ENCODE measurements at places on chromosomes 3 and 15.

GRCh38 chr15:67836134-67836455, 3.8 kb downstream of the RNU6-1 start:
- DNase-seq, result no peak

GRCh38 chr15:65824031-65824743, 32.1 kb upstream of the DENND4A start:
- no peak for DNase-seq

- no peak for DNase-seq
These were observed 24.7 kb downstream of the SLC24A1 start for GRCh38 chr15:65646486-65646885.

GRCh38 chr3:67094774-67095173, 96.7 kb downstream of the KBTBD8 start:
- no peak for DNase-seq

DNA sequence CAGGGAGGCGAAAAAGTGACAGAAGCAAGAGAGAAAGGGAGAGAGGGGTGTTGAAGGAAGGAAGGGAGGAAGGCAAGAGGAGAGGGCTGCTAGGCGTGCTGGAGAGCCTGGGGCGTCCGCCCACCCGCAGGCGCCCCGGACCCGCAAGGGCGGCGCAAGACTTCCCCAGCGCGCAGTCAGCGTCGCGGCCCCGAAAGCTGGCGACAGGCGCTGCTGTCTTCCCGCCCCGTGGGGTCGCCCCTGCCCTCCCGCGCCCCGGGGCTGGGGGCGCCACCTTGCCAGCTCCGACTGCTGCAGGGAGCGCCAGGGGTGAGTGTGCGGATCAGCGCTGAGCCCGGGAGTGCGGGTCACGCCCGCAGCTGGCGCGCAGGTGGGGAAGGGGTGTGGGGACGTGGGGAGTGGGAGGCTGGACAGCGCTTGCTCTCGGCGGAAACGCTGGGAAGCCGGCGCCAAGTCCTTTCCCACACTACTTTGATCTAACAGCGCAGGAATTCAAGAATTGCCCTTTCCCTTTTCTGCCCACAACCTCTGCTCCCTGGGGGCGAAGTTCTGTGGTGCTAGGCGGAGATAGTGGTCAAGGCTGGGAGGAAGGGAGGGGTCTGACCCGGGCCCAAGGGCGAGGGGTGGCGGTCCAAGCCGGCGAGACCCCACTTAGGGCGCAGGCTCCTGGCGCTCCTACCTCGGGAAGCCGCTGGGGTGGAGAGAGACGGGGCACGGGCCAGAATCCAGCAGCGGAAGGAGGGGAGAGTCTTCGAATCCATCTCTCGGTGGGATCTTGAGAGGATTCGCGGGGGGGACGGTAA, 266.1 kb downstream of the CGGBP1 start:
- DNase-seq, result no peak

DNA sequence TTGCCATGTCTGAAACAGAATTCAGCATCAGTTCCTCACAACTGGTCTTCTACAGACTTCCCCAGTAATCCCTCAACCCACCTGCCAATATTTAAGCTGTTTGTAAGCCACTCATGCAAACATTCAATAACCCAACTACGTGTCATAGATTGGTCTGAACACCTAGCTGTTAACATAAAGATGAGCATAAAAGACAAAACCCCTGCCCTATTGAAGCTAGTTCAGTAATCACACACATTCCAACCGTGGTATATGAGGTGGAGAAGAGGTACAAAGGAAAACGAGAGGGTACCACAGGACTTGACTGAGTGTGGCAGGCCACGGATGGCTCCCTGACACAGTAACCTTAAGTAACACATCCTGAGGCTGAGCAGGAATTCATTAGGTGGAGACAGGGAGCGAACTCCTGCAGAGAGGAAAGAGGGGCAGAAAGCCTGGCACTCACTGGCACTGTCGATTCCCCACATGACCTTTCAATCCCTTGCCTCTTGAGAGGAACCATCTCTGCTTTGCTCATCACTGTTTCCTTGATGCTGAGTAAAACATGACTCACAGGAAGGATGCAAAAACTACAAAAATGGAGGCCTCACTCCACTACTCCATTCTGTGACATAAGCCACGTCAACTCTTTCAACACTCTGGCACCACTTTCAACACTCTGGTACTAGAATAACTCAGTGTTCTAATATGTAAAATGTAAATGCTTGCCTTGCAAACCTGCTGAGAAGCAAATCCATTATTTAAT, 31.3 kb downstream of the RPN1 start:
- DNase-seq, result no peak

DNA sequence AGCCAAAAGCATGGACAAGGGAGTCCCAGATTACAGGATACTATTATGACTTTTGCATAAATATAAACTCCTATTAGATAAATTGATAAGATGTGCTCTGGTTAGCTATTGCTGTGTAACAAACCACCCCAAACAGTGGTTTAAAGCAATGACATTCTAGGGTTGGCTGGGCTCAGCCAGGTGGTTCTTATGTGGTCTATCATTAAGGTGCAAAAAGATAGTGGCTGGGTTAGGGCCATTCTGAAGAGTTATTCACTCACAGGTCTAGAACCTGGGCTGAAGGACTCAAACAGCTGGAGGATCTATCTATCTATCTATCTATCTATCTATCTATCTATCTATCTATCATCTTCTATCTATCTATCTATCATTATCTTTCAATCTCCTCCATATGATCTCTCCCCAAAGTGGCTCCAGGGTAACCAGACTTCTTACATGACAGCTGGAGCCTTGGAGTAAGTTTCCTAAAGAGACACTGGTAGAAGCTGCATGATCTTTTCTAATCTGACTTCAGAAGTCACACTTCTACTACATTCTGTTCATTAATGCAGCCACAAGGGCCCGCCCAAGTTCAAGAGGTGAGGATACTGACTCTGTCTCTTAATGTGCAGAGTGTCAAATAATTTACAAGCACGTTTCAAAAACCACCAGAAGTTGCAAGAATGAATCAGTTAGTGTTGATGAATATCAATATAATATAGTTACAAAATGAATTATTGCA, 74.9 kb upstream of the XCR1 start:
- DNase-seq, result no peak

GRCh38 chr15:74768771-74769342, 13.0 kb upstream of the CSK start:
- no peak for DNase-seq

DNA sequence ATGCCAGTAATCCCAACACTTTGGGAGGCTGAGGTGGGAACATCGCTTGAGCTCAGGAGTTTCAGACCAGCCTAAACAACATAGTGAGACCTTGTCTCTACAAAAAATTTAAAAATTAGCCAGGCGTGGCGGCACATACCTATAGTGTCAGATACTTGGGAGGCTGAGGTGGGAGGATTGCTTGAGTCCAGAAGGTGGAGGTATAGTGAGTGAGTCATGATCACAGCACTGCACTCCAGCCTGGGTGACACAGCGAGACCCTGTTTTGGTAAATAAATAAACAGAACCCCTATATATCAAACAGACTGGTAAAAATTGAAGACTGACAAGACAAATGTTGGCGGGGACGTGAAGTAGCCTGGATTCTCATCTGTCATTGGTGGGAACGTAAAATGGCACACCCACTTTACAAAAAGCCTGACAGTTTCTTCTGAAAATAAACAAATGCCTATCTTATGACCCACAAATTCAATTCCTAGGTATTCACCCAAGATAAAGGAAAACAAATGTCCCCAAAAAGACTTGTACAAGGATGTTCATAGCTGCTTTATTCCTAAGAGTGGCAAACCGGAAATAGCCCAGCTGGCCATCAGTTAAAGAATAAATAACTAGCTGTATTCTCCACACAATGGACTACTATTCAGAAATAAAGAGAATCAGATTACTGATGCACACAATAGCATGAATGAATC, 47.0 kb upstream of the GK5 start:
- no peak for DNase-seq

DNA sequence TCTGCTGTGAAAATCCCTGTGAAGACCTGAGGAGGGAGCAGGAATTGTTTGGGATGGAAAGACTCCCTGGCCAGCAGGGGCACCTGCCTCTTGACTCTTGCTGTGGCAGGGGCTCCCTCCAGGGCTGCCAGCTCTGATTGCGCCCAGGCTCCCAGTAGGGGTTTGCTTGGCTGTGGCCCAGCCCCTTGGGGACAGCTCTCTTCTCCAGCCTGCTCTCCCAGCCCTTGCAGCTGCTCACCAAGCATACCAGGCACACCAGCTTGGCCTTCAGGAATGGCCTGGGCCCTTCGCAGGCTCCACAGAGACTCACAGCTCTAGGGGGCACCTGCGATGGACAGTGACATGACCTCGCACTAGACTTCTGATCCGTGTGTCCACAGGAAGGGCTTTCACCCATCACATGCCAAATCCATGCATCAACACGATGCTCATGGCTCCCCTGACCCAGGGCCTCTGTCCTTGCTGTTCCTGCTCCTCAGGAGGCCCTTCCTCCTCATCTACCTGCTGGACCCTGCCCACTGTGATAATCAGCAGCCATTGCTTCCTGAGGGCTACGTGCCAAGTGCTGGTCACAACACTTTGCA, 61.8 kb downstream of the SCN5A start:
- no peak for DNase-seq

- no peak for DNase-seq
These were observed 87.6 kb downstream of the TMEM108 start for GRCh38 chr3:133125802-133126201.

DNA sequence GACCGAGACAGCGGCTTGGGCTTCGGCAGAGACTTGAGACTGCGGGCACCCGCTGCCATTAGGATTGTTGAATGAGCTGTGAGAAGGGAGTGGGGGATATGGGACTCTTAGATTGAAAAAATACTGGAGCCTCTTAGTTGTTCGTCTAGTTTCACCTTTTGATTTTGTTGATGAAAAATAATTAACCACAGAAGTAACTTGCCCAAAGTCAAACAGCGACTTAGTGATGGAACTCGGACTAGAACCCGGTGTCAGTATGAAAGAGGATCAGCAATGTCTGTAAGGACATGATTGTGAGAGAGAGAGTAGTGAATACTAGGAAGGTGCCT, 510 bp upstream of the GOLGB1 start:
- DNase-seq, result no peak

- DNase-seq, result no peak
These were observed 191.3 kb downstream of the SHOX2 start for GRCh38 chr3:157914882-157915281.

GRCh38 chr3:81199587-81199986, 561.9 kb downstream of the GBE1 start:
- no peak for DNase-seq

- no peak for DNase-seq
These were observed 885.5 kb downstream of the ROBO1 start for GRCh38 chr3:78882251-78882650.

DNA sequence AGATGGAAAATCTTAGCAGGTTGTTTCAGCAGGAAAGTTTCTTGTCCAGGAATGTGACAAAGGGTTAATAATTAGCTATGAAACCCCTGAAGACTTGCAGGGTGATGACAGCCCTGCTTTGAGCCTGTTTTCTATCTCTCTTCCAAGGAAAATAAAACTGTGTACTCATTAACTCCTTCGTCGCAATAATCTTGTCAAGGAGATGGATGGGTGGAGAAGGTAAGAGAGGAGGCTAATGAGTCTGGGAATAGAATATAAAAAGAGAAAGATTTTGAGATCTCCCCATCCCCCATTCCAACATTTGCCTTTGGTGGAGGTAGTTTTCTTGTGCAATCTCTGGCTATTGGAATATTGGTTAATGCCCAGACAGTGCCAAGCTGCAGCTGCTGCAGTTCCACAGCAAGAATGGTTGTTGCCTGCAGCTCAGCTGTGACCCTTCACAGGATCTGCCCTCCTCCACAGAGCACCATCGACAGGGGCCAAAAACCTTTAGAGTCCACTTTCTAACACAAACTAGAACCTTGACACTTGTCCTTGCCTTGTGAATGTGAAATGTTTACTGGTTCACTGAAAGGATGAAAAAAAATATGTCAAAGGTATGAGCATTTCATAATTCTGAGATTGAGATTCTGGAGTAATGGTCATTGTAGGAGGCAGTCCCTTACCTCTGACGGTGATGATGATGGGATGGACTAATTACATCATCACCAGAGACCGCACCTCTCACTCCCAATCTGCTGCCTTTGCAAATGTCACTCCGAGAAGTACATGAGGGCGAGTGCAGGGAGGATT, 4.2 kb upstream of the LRIG1 start:
- no peak for DNase-seq

GRCh38 chr15:92273723-92274122, 120.0 kb upstream of the ST8SIA2 start:
- no peak for DNase-seq

GRCh38 chr3:97131476-97131875, 317.1 kb downstream of the EPHA6 start:
- no peak for DNase-seq

DNA sequence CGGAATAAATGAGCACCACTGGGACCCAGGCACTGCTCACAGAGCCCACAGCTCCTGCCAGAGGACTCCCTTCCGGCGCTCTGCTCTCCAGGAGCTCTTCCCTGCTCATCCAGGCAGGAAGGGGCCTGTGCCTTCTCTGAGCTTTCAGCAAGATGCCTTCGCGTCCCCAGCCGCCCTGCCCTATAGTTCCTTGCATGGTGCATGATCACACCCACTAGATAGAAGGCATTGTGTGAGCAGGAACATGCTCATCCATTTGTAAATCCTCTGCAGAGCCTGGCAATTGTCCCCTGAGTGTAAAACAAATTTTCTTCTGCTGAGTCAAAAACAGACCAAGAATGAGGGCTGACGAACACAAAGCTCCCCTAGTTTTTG, 181.6 kb downstream of the MEGF11 start:
- no peak for DNase-seq

GRCh38 chr3:158097081-158097592, 9.1 kb downstream of the SHOX2 start:
- DNase-seq, result no peak

- no peak for DNase-seq
These were observed 348.1 kb downstream of the SV2B start for GRCh38 chr15:91447991-91448644.

DNA sequence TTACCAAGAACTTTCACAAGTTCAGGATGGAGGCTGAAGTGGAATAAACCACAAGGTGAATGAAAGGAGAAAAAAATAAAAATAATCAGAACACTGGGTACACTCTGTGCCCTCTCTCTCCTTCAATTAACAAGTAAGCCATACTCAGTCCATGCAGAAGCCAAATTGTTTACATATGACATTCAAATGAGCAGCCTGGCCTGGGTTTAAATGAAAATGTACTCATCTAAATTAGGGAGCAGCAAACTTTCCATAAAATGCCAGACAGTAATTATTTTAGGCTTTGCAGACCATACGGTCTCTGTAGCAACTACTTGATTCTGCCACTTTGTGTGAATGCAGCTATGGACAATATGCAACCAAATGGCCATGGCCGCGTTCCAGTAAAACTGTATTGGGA, 376.6 kb downstream of the MAGI1 start:
- no peak for DNase-seq

DNA sequence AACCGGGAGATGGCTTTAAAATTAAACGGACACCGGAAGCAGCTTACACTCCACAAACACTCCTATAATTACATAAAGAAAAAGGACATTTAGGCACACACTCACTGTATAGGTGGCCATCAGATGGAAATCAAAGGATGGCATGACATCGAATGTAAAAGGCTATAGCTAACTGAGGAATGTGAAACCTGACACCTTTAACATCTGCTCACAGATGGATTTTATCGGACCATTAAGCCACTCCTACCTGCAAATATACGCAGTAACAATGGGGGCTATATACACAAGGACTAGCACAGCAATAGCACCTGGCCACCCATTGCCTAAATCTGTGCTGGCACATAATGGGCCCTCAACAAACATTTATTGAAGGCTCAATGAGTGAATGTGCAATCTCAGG, 14.5 kb upstream of the RBSN start:
- DNase-seq, result no peak

GRCh38 chr3:100891033-100891432, 102.2 kb downstream of the ABI3BP start:
- DNase-seq, result no peak

GRCh38 chr15:66072616-66073361, 180.8 kb downstream of the MEGF11 start:
- no peak for DNase-seq

Measured in stimulated activated CD4-positive, alpha-beta T cell treated with anti-CD3 and anti-CD28 coated beads, Interleukin-12 subunit alpha, Interleukin-12 subunit beta, amount 100 ng/mL, for 4 hours (primary cell).